Retina (tissue), 1 donor: ENCODE measurements at places on chromosomes 1 and 21.

DNA sequence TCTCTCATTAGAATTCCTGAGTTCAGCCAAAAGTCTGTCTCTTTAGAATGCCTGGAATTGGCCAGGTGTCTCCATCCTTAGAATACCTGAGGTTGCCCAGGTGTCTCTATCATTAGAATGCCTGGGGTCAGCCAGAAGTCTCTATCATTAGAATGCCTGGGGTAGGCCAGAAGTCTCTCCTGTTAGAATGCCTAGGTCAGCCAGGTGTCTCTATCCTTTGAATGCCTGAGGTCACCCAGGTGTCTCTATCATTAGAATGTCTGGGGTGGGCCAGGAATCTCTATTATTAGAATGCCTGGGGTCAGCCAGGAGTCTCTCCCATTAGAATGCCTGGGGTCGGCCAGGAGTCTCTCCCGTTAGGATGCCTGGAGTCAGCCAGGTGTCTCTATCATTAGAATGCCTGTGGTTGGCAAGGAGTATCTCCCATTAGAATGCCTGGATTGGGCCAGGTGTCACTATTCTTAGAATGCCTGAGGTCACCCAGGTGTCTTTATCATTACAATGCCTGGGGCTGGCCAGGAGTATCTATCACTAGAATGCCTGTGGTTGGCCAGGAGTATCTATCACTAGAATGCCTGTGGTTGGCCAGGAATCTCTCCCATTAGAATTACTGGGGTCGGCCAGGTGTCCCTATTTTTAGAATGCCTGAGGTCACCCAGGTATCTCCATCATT lies 43.0 kb downstream of the RNF187 start:
- no peak for DNase-seq

- DNase-seq: no peak
Measured at GRCh38 chr21:14482165-14482564, 64.0 kb downstream of the SAMSN1 start.

DNA sequence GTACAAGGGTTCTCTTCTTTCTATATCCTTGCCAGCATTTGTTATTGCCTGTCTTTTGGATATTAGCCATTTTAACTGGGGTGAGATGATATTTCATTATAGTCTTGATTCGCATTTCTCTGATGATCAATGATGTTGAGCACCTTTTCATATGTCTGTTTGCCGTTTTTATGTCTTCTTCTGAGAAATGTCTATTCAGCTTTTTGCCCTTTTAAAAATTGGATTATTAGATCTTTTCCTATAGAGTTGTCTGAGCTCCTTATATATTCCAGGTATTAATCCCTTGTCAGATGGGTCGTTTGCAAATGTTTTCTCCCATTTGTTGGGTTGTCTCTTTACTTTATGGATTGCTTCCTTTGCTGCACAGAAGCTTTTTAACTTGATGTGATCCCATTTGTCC lies 19.4 kb upstream of the MRPS14 start:
- no peak for DNase-seq

- DNase-seq: no peak
Measured at GRCh38 chr1:53335661-53336060, 7.8 kb upstream of the LRP8 start.

DNA sequence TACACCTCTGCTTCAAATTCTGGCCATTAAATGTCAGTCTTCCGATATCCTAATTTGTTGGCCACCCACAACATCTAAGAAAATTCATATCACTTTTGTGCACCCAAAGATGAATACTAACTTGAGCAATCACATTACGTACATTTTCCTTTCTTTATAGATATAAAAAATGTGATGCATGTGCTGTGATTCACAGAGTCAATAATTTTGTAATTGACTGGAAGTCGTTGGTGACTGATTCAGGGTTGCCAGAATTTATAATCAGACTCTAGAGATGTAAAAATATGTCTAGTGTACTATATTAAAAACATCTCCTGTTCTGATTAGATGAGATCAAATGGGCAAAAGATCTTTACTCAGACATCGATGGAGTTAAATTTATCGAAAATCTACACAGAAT lies 150.0 kb upstream of the KCTD3 start:
- no peak for DNase-seq

DNA sequence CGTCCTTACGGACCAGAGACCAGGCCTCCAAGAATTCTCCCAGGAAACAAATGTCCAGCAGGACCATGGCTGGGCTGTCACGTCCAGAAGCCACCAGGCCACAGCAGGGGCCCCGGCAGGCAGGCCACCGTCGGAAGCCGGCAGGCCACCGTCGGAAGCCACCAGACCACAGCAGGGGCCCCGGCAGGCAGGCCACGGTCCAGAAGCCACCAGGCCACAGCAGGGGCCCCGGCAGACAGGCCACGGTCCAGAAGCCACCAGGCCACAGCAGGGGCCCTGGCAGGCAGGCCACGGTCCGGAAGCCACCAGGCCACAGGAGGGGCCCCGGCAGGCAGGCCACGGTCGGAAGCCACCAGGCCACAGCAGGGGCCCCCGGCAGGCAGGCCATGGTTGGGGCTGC lies 67.0 kb upstream of the PDE9A start:
- DNase-seq: no peak

DNA sequence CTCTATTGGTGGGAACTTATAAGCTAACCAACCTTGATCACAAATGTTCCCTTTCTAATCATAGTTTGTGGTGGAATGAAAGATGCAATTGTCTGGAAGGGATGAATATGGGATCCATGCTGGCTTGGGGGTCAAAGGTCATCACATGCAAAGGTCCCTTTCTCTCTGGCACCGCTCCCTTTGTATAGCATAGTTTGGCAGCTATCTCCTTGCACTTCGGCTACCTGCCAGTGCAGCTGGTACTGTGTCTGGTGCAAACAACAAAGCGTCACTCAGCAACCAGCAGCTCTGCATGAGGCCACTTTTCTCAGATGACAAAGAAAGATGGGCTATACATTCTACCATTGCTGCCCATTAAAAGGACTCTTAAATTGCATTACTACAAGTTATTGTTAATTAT lies 188.2 kb upstream of the NFIA start:
- no peak for DNase-seq

DNA sequence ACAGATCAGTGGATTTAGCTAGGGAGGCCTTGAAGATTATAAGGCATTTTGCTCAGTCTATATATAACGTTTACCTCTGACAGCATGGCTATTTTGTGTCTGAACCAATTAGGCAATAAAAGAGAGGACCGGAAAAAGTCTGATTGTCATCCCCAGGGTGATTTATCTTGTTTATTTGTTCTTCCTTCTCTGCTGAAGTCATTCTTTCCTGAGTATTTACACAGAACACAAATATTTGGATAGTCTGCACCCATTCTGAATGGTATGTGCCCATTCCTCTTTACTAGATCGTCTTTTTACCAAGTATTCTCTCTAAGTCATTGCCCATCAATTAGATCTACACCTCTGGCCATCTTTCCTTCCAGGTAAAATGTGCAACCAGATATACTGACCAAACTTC lies 1602.9 kb downstream of the KCNT2 start:
- DNase-seq: no peak

- DNase-seq: no peak
Measured at GRCh38 chr1:32100807-32101708, 6.8 kb upstream of the KPNA6 start.

DNA sequence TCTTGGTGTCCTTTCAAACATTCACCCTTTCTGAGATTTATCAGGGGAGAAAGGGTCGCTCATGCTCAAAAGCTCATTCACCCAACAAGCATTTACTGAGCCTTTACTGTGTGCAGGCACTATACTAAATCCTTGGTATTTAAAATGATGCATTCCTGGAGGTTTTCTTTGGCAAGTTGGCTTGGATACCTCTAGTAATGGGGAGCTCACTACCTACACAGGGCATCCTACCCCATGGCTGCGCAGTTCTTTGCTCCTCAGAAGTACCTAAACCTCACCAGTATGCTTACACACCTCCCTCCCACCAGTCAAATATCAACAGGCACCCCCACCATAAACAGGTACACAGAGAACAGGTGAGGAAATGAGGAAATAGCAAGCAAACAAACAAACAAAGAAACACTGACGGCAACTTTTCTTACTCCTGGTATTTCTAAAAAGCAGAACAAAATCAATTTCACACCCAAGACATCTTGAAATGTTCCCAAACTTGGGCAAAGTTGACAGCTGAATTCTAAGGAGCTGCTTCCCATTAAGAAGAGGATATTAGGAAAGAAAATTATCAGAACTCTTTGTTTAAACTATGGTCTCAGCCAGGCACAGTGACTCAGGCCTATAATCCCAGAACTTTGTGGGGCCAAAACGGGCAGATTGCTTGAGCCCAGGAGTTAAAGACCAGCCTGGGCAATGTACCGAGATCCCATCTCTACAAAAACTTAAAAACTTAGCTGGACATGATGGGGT lies 104.8 kb downstream of the PSMG1 start:
- no peak for DNase-seq

- no peak for DNase-seq
Measured at GRCh38 chr1:167705250-167705649, 16.5 kb upstream of the MPZL1 start.

DNA sequence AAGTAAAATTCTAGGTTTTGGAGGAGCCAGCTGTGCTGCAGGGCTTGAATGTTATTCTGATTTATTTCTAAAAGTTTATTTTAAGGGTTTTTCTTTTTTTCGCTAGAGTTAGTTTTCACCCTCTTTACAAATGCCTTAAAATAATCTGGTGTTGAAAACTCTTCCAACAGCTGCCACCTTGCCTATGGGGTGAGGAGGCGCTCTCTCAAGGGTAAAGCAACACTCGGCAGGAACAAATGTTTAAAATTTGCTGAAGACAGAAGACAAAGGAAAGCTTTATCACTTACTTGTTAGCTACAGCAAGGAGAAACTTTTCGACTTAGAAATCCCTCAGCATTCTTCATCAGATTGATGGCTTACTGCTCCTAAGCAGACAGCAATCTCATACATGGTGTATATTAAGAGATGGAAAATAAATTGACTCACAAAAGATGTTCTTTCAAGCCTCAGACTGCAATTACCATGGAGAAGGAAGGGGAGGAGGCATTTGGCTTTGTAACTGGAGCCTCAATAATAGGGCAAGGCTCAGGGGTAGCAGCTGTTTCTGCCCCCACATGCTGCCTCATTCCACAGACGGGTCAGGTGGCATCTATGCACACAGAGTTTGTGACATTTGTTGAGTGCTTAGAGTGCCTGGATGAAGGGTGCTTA lies 79.8 kb upstream of the RALGPS2 start:
- DNase-seq: peak; percentile 45

DNA sequence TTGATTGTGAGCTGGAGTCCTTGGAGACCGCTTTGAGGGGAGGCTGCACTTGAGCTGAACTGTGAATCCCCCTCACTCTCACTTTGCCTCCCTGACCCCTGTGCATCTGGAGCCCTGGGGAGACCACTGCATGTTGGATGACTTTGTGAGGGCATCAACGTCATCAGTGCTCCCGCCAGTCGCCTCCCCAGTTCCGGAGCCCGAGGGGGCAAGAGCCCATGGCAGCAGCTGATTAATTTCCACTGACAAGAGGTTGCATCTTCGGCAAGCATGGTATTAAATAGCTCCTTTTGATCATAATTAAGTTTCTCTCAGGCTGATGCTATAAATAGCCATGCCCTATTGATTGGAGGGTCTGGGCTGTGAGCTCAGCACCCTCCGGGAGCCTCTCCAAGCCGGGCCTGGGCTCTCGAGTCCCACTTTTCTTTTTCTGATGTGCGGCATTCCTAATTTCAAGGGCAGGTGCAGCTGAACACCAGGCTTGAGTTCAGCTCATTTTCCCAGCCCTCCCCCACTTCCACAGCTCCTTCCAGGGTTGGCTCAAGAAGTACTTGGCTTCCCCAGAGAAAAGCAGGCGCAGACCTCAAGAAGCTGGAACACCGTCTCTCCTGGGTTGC lies 33.2 kb downstream of the KCND3 start:
- peak; percentile 65 for DNase-seq

- DNase-seq: peak; percentile 86
Measured at GRCh38 chr1:54810153-54810942, 9.2 kb upstream of the TTC22 start.

DNA sequence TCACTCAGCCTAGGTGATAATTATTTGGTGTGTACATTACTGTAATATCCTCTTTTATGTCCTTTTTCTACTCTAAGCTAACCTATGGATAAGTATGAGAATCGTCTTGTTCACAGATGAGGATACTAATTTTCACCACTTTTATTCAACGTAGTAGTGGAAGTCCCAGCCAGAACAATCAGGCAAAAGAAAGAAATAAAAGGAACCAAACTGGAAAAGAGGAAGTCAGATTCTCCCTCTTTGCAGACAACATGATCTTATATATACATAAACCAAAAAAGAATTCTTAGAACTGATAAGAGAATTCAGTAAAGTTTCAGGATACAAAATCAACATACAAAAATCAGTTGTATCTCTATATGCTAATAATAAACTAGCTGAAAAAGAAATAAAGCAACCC lies 12.6 kb upstream of the RGL1 start:
- no peak for DNase-seq

- DNase-seq: no peak
Measured at GRCh38 chr1:108070662-108071061, 105.7 kb upstream of the VAV3 start.

DNA sequence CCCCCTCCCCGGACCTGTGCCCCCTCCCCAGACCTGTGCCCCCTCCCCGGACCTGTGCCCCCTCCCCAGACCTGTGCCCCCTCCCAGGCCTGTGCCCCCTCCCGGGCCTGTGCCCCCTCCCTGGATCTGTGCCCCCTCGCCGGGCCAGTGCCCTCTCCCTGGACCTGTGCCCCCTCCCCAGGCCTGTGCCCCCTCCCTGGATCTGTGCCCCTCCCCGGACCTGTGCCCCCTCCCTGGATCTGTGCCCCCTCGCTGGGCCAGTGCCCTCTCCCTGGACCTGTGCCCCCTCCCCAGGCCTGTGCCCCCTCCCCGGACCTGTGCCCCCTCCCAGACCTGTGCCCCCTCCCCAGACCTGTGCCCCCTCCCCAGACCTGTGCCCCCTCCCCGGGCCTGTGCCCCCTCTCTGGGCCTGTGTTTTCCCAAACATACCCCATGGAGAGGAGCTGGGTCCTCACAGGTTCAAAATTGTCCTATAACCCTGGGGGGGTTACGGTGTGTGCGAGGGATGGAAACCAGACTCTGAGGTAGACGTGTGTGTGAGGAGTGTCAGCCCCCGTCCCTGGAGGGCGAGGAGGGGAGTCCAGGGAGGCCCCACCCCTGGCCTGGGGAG lies 47.6 kb upstream of the POFUT2 start:
- DNase-seq: no peak

GRCh38 chr1:47555306-47555705 lies 117.5 kb downstream of the FOXD2 start:
- no peak for DNase-seq

DNA sequence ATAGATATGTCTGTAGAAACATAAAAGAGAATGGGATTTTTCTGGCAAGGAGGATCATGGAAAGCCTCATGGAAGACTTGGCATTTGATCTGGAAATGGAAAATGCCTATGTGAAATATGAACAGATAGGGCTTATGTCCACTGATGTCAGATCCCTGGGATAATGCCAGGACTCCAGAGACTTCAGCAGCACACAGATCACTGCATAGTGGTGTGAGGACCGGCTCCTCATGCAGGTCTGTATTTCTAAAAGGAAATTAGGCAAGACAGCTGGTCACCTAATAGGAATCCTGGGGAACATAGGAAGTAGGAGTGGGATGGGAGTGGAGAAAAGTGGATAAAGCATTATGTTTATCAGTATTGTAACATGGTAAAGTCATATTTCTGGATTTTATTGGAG lies 56.8 kb upstream of the IPO9 start:
- DNase-seq: no peak

GRCh38 chr1:179424610-179425009 lies 58.8 kb downstream of the AXDND1 start:
- no peak for DNase-seq
